ENCODE measurements at places on chromosomes 12 and 14.
A peak's percentile ranks its signal among the peaks of the same experiment; 100 is the strongest.

DNA sequence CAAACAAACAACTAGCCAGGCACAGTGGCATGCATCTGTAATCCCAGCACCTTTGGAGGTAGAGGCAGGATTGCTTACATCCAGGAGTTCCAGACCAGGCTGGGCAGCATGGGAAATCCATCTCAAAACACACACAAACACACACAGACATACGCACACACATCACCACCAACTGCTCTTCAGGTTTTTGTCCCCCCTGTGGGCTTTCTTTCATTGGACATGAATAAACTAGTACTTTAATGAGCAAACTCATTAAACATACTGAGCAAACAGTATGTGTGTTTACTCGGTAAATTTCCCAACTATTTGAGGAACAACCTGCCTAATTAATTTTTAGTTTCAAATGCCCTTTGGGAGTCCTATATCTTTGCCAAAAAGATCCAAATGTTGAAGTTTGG, 10.1 kb upstream of the RASSF3 start:
- DNase-seq: no peak

DNA sequence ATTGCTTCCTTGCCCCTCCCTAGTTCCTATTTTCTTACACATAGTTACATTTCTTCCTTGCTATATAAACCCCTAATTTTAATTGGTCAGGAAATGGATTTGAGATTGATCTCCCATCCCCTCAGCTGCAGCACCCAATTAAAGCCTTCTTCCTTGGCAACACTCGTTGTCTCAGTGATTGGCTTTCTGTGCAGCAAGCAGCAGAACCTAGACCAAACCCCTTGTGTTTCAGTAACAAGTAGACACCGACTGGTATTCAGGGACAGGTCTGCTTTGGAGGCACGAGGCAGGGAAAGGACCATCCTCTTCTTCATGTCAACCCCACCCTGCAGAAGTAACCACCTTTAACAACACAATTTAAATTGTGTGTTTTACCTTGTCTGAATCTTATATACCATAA, 152.6 kb downstream of the RPAP3 start:
- no peak for DNase-seq

DNA sequence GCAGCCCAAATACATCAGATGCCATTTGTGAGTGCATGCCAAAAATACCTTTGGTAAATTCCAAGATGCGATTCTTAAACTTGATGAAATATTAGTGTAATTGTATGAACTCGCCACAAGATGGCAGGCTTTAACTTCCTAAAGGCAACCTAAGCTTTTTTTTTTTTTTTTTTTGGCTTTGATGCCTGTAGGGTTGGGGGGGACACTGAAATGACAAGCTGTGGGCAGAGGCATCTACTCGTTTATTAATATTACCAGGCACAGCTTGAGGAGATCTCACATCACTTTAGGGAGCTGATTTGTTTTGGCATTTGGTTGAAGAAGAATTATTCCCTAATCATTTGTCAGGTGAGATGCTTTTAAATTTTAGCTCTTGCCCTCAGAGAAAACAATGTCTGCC, 126.7 kb upstream of the CCDC196 start:
- peak; percentile 1 for DNase-seq

- DNase-seq: no peak
Observed at GRCh38 chr12:96233939-96234461, 39.8 kb downstream of the ELK3 start.

GRCh38 chr14:89349171-89350008, 67.6 kb downstream of the FOXN3 start:
- no peak for DNase-seq

DNA sequence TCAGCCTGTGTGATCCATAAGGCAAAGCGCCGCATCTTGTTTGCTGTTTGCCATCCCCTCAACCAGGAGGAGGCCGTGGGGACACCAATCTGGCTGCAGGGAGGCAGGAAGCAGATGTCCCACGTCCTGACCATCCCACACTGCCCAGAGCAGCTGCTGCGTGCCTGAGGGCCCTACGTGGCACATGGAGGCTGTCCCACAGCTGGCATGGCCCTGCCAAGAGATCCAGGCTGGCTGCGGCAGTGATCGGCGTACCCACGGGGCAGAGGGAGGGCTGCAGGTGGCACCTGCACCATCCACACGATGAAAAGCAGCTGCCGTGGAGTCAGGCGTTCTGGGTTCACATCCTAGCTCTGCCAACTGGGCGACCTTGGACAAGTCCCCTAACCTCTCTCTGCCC, 42.0 kb downstream of the NCOR2 start:
- no peak for DNase-seq

GRCh38 chr12:66831495-66831894, 152.6 kb upstream of the GRIP1 start:
- DNase-seq: no peak

- no peak for DNase-seq
Observed at GRCh38 chr12:95258151-95258550, 40.5 kb downstream of the VEZT start.

DNA sequence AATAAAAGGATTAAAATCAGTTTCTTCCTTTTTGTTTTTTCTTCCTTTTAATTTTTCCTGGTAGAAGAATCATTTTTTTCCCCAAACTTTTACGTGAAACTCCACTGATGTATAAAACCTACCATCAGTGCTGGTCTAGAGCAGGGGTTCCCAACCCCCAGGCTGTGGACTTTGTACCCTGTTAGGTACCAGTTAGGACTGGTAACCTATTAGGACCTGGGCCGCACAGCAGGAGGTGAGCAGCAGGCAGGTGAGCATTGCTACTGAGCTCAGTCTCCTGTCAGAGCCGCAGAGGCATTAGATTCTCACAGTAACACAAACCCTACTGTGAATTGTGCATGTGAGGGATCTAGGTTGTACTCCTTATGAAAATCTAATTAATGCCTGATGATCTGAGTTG, 10.1 kb downstream of the SMCO2 start:
- DNase-seq: no peak

GRCh38 chr12:95988506-95989275, 7.5 kb downstream of the HAL start:
- no peak for DNase-seq

GRCh38 chr12:5213990-5214389, 170.3 kb downstream of the KCNA5 start:
- DNase-seq: no peak

GRCh38 chr12:121927813-121928212, 9.4 kb downstream of the CFAP251 start:
- DNase-seq: no peak

DNA sequence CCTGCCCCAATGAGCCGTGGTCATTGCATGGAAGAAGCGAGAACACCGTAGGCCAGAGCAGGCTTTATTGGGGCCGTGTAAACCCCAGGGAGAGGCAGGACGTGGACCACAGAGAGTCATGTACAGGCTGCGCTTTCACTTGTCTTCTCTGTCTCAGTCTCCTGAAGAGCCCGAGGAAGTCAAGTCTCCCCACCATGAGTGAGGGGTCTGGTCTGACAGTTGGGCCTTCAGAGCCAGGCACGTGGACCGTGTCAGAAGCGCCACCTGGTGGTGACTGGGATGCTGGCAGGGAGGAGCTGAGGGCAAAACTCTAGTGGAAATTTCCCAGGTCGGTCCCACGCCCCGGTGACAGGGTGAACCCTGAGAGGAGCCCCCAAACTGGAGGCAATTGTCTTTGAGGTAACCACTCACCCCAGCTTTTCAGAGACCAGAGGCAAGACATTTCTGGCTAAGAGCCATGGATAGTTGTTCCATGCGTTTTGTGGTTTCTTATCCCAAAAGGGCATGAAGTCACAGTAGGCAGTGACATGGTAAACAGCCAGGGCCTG, 17.4 kb downstream of the RPS6KL1 start:
- DNase-seq: peak; percentile 77

DNA sequence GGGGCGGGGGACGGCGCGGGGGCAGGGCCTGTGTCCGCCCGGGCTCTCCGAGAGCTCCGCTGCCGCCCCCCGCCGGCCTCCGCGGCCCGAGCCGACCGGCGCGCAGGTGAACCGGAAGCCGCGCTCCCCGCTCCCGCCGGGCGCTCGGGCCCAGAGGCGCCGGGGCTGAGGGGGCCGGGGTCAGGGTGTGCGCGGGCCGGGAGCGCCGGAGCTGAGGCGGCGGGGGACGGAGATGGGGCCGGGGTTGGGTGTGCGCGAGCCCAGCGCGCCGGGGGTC, 431 bp downstream of the HIP1R start:
- no peak for DNase-seq

DNA sequence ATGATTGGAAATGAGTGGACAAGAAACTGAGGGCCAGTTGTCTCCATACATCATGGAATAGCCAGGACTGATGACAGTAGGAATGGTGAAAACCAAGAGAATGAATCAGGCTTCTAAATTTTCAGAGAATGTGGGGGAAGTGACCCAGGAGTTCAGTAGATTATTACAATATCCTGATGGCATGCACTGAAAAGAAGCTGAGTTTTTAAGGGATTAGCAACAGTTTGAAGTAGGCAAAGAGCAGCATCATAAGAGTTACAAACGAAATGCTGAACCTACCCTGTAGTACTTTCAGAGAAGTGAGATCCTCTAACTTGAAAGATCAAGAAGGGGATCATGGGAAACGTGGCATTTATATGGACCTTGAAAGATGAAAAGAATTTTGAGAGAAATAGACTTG, 13.2 kb downstream of the SLC2A14 start:
- no peak for DNase-seq

- DNase-seq: no peak
Observed at GRCh38 chr12:131007740-131008117, 54.0 kb downstream of the ADGRD1 start.

DNA sequence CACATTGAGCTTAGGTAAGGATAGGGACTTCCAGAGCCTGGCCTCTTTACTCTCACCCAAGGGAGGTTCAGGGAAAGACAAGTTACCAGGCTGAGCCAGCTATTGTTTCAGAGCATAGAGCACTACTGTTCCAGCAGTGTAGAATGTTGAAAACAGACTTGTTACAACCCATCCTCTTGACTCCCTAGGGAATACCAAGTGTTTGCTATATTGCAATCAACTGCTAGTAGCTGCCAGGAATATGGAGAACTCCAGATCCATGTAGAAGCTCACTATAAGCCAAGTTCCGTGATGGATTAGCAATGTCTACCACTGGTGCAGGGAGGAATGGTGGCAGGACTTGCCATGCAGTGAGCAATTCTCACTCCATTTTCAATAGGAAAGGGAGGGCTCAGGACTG, 199.8 kb upstream of the RBM19 start:
- no peak for DNase-seq

GRCh38 chr12:93020631-93021597, 91.8 kb upstream of the EEA1 start:
- no peak for DNase-seq

- no peak for DNase-seq
Observed at GRCh38 chr12:27257104-27257843, 13.2 kb downstream of the STK38L start.

GRCh38 chr14:20223410-20223809, at the start of gene OR11H6:
OR11H6 (plus strand) TSS chr14:20223710; CDS start chr14:20223710, 0 bp downstream.
- DNase-seq: no peak

- no peak for DNase-seq
Observed at GRCh38 chr12:120230326-120230973, 29.5 kb upstream of the RPLP0 start.

- DNase-seq: no peak
Observed at GRCh38 chr12:52213564-52214420, 19.3 kb upstream of the KRT7 start.

DNA sequence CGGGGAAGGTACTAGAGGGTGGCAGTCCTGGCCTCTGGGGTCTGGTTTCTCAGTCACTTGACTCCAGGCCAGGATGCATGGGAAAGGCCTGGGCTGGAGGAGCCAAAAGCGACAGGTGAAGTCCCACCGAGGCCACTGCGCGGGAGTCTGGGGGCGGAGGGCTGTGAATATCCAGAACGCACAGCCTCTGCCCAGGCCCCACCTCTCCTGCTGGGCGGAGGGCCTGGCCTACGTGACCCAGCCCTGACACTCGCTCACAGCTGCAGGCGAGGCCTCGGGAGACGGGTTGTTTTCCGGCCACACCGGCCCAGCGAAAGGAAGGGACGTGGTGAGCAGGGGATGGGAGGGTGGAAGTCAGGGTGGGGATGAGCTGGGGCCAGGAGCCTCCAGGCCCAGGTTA, 91.2 kb downstream of the RFLNA start:
- DNase-seq: no peak

GRCh38 chr12:120882055-120882555, 22.1 kb downstream of the SPPL3 start:
- DNase-seq: no peak

GRCh38 chr12:42893803-42894202, 304.3 kb upstream of the PRICKLE1 start:
- no peak for DNase-seq

GRCh38 chr12:78204926-78205325, 374.2 kb downstream of the NAV3 start:
- no peak for DNase-seq

- DNase-seq: no peak
Observed at GRCh38 chr14:21536418-21537089, 10.4 kb upstream of the SALL2 start.

DNA sequence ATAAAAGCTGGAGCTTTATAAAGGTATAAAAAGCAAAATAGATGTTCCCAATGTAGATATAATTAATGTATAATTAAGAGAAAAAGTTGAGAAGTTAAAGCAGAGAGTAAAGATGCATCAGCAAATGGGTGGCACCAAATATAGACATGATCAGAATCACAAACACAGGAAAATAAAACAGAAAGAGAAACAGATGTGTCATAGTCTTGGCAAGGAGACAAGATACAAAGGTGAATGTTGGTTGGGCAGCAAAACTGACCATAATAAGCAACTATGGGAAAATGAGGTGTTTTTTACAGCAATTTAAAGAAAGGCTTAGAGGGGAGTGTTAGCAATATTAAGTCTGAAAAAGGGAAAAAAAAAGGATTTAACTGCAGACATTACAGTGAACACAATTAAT, 135.4 kb upstream of the CLEC14A start:
- DNase-seq: no peak

DNA sequence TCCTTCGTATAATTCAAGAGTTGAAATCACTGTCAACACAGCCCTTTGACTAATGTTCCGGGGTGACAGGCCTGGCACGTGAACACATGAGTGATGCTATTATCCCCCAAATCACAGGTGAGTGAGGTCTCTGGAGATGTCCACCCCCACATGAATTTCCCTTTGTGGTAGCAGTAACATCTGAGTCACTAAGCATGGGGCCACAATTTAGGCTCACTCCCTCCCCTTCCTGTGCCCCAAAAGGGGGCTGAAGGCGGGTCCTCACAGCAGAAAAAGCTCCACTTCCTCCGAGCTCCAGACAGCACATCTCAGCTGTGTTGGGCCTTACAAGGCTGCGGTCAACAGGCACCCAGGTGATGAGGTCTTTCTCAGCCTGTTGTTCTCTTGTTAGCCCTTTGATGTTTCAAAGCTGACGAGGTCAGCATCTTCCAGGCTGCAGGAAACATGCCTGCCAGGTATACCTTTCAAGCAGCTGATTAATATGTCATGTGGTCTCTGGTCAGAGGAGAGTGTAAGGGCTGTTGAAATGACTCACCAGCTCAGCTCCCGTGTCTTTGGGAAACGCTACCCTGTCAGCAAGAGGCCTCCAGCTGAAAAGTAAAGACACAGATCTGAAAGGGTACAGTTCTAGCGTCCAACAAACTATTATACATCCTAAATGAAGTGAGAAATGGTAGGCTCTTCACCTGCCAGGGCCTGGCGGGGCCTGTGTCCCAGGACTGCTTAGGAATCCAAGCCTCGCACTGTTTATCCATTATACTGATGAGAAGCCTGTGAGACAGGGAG, 107.3 kb downstream of the ZFP36L1 start:
- DNase-seq: peak; percentile 69

All from stimulated activated CD8-positive, alpha-beta memory T cell treated with anti-CD3 and anti-CD28 coated beads, Interleukin-12 subunit alpha, Interleukin-12 subunit beta, amount 100 ng/mL, for 1 hour (primary cell).